ENCODE measurements at places on chromosomes 1 and 21. TPM values are rescaled to one million over a fixed set of nuclear protein-coding genes. Genes with fewer than 3 reads are reported as not detected.

LCE1F gene
- not detected for polyA plus RNA-seq

DCAF6 gene
- polyA plus RNA-seq: 127 TPM

TMOD4 gene
- 43.2 TPM for polyA plus RNA-seq

CFHR2 gene
- polyA plus RNA-seq: not detected

FAM131C gene
- 0.14 TPM for polyA plus RNA-seq

BEND5 gene
- 10.3 TPM for polyA plus RNA-seq

RGS8 gene
- polyA plus RNA-seq: 0.04 TPM

PEX11B gene
- polyA plus RNA-seq: 22.5 TPM

KRTAP7-1 gene
- not detected for polyA plus RNA-seq

CELA3B gene
- polyA plus RNA-seq: not detected

NTNG1 gene
- 8.5 TPM for polyA plus RNA-seq

NR0B2 gene
- polyA plus RNA-seq: not detected

F13B gene
- not detected for polyA plus RNA-seq

ZBTB37 gene
- 5.6 TPM for polyA plus RNA-seq

PROK1 gene
- polyA plus RNA-seq: not detected

PLEKHA6 gene
- 3.0 TPM for polyA plus RNA-seq

SPATA45 gene
- not detected for polyA plus RNA-seq

CFAP45 gene
- 0.20 TPM for polyA plus RNA-seq
